Activated naive CD8-positive, alpha-beta T cell treated with anti-CD3 and anti-CD28 coated beads, Interleukin-2, amount 50 U/mL, for 16 hours (primary cell): ENCODE measurements at places on chromosomes 11 and 22.

- no peak for DNase-seq
These were observed 555.6 kb upstream of the LARGE1 start for GRCh38 chr22:34475886-34476285.

- DNase-seq = no peak
These were observed 34.5 kb downstream of the TENM4 start for GRCh38 chr11:79406376-79406775.

DNA sequence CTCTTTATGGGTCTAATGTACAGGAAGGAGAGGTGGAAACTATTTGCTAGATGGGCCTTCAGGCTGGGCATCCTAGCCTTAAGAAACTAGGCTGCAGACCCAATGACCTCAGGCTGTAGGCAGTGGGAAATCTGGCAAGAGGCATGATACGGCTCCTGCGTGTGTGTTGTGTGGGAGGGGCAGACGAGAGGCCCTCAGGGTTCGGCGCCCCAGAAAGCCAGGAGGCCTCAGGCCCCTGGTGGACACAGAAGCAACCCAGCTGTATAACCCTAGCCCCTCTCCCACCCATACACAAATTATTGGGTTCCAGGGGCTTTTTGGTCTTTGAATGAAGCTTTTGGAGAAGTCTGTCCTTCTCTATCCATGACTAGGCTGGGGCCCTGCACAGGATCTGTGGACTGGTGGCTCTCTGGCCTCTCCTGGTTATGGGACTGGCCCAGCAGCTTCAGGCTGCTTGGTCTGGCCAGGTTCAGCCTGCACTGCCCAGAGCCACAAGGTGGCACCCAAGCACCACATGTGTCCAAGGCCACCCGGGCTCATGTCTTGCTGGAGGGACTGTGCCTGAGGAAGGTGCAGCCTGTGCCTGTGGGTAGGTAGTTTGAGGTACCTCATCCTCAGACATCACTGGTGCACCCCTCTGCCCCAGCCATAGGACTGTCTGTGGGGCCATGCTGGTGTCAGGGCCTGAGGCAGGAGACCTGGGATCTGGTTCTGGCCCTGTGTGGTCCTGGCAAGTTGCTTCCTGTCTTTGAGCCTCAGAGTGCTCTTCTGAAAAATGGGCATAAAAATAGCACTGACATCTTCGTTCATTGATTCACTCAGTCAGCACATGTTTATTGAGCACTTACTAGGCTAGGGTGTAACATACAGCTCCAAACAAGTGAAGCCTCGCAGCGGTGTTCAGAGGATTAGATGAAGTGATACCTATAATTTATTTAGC is 87.5 kb downstream of the RRM1 start:
- DNase-seq = no peak

DNA sequence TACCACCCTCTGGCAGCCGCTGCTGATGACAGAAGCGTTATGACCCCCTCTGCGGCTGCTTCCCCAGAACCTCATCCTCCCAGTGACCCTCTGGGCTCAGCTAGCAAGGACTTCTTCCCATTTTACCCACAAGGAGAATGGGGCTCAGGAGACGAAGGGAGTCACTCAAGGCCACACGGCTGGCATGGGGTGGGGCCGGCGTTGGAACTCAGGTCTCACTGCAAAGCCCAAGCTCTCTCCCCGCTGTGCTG is 16.8 kb upstream of the SUN2 start:
- DNase-seq = no peak

- DNase-seq = no peak
These were observed 31.4 kb upstream of the GLYAT start for GRCh38 chr11:58763120-58763490.

- DNase-seq = no peak
These were observed 47.8 kb upstream of the CLDN5 start for GRCh38 chr22:19571995-19572394.

GRCh38 chr11:123080015-123080414 is 18.1 kb upstream of the HSPA8 start:
- no peak for DNase-seq

GRCh38 chr22:22161924-22162851 is 82.4 kb upstream of the VPREB1 start:
- no peak for DNase-seq

GRCh38 chr11:114166362-114166761 is 106.9 kb downstream of the ZBTB16 start:
- no peak for DNase-seq

DNA sequence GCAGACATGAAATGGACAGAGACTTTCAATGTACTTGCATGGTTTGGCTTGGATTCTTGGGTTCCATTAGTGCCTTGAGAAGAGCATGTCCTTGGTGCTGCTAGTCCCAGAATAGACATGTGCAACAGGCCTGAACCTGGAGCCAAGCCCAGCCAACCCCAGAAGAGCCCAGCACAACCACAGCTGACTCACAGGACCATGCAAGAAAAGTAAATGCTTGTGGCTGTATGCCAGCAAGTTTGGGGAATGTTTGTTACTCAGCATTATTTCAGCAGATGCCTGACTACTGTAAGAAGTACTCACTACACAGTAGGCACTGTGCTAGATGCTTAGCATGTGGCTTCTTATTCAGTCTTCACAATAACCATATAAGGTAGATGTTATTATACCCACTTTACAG is 39.2 kb upstream of the HMGXB4 start:
- no peak for DNase-seq

DNA sequence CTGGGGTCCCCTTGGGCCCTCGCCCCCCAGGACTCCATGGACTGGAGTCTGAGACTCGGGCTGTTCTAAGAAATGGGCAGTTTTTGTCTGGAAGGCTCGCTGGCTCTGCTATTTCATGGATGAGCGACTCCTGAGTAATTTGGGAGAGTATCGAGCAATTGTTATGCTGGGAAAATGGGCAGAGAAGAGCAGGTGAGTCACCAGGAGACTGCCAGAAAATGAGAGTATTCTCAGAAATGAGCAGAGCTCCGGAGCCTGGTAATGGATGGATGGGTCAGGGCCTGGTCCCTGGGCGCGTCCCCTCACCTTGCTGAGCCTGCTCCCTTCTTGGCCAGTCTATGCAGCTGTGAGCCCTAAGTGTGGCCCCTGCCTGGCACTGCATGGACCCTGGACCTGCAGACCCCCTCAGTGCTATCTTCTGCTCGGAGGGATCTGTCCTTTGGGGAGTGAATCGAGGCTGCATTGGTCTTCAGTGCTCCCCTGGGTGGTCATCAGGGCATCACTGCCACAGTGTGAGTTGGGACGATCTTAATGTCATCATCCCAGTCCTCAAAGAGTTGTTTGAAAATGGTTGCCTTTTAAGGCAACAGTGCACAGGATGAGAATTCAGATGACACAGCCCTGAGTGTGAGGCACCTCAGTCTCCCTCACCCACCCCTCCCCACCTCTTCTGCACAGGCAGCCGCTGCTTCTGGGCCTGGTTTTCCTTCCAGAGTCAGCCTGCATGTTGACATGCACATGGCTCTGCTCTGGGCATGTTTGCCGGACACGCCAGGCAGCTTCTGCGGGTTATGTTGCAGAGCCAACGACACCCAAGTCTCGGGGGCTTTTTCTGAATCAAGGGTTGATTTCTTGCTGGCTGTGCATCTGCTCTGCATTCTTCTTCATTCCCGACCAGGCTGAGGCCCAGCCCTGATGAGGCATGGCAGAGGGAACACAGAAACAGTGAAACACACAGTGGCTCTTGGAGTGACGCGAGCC is 519.0 kb downstream of the TBC1D22A start:
- no peak for DNase-seq

DNA sequence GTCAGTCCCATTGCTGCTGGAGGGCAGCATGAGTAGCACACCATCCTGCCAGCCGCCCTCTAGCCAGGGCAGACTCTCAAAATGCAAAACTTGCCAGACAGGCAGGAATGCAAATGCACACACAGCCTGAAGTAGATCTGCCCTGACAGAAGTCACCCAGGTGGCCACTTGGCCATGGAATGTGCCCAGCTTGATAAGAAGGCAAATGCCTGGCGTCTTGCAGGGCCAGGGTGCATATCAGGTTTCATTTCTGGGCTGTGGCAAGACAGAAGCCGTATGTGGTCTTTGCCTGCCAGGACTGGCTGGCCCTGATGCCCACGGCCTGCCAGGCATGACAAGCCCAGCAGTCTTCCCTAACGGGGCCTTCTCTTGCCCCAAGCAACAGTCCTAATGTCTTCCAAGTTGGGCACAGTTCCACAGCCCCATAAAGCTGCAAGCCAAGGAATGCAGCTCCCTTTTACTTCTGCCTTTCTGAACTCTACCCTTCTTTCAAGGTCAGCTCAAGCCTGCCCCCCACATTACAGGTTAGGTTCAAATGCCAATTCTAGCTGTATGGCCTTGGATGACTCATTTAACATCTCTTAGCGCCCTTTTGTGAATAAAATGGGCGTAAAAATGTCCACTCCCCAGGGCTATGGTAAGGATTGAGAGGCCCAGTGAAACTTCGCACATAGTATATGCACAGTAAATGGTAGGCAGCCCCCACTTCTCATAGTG is 29.7 kb downstream of the POU2AF3 start:
- DNase-seq = no peak

- DNase-seq = peak; percentile 4
These were observed 48.1 kb downstream of the CBL start for GRCh38 chr11:119254239-119254638.

DNA sequence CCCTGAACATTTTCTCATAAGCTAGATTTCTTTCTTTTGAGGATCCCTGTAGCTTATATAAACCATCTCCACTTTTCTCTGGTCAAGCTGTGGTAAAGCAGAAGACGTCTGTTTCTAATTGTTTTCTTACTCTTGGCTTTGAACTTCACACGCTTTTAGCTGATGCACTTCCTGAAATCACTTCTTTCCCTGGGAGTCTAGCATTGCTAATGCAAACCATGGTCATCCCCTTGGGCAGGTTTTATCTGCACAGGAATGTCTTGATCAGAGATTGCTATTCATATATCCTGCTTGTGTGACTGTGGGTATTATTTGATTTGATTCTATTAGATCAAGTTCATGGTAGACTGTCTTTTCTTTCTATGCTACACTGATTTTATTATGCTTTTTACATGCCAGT is 199.2 kb upstream of the POU2AF2 start:
- DNase-seq = no peak

DNA sequence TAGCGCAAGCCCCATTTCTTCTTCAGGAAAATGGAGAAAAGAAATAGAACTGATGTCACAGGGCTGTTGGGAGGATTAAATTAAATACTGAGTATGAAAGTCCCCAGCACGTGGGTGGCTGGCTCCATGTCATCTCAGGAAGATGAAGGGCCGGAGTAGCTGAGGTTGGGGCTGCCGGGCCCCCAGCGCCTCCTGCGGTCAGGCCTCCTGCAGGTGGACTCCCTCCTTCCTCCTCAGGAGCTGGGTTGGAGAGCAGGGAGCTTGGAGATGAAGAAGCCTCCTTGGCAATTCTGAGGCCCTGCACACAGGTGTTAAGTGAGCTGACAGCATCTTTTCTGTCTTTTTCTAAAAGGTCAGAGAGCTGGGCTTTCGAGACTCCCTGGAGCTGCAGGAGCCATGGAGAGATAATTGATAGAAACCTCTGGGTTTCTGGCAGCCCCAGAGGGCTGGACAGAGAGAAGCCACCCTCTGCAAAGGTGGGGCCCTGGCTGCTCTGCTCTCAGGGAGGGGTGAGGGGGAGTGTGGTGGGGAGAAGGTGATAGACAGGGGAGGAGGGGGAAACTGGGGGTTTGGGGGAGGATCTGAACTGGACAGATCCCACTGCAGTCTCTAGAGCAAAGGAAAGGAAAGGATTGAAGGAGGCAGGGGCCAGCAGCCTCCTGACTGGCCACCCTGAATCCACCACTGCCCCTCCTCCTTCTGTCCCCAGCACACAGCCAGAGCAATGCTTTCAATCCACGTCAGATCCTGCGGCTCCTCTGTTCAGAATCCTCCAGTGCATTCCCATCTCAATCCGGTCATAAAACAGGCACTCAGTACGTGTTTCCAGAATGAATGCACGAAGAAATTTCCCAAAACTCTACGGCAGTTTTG is 210.8 kb downstream of the CEP164 start:
- DNase-seq = no peak

DNA sequence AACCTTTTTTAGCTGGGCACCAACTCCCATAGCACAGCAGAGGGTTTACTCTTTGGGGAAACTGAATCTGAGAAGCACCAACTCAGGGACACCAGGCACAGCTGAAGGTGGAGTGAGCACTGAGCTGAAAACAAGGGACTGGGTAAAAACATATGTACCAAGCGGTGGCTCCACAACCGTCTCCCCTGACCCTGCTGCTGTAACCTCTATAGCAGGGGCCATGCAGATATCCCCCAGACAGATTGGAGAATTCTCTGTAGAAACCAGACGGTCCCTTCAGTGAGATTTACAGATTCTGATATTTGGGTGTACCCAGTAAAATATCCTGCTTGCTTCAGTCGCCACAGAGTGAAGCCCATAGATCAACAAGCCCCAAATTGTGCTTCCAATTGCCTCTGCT is 4.3 kb upstream of the SNX32 start:
- no peak for DNase-seq

DNA sequence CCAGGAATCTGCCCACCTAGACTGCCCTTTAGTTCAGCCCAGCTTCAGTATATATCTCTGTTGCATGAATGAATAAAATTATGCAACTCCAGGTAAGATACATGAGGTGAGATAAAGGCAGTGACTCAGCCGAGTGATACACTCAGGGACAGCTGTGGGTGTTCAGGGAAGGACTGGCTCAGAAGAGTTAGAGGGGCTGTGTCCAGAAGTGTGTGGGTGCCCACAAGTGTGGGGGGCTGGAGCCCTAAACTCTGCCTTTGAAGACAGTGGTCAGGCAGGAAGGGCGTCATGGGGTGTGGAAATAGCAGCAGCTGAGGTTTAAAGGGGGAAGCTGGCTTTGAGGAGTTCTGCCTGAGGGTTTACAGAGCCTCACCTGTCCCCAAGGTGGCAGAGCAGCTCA is 8.3 kb downstream of the FTH1 start:
- no peak for DNase-seq

GRCh38 chr11:8740129-8740528 is 57.5 kb downstream of the RPL27A start:
- no peak for DNase-seq

DNA sequence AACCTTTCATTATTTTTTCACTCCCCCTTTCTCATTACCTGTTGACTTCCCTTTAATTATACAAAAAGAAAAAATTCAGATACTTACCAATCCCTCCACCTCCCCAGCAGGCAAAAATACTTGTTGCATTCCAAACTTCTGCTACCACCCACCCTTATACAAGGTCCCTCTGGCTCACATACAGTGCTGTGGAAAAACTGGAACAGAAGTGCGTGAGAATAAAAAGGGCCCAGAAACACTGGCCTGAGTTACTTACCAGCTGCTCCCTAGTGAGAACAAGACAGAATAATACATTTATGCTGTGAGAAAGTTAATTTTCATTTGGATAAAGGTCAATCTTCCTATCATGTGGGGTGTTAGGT is 46.9 kb upstream of the RAPSN start:
- DNase-seq = no peak

- DNase-seq = no peak
These were observed 197.8 kb downstream of the ETS1 start for GRCh38 chr11:128389461-128389976.
